Mesothelial cell of epicardium (in vitro differentiated cells): ENCODE measurements at places on chromosomes 3 and 15. TPM values are rescaled to one million over a fixed set of nuclear protein-coding genes. Genes with fewer than 3 reads are reported as not detected.

DNA sequence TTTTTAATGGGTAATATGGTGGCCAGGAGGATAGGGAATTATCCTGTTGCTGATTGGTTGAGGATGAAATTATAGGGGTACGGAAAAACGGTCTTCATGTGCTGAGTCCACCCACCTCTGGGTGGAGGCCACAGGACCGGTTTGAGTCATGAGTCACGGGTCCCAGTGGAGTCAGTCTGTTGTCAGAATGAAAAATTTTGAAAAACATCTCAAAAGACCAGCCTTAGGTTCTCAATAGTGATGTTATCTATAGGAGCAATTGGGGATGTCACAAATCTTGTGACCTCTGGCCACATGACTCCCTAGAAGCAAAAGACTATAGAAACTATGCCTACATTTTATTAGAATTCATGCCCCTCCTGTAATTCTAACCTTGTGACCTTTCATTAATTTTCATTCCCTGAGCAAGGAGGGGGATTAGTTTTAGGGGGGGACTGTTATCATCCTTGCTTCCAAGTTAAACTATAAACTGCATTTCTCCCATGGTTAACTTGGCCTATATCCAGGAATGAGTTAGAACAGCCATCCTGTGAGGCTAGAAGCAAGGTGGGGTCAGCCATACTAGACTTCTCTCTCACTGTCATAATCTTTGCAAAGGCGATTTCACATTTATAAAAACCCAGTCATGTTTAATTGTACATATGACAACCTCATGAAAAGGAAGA lies 101.2 kb downstream of the TCF12 start:
- no peaks in the 10 kb centered on the region for H3K27me3 ChIP-seq
- H3K27ac ChIP-seq: peak overlapping the region; percentile 72
- no peak overlapping the region for H3K4me3 ChIP-seq
- peaks cover 43% of the 10 kb centered on the region for H3K4me1 ChIP-seq
- H3K36me3 ChIP-seq: peaks cover 13% of the 10 kb centered on the region
- DNase-seq: no peak

Gene ZIC4
- total RNA-seq: not detected in 3 replicates

DNA sequence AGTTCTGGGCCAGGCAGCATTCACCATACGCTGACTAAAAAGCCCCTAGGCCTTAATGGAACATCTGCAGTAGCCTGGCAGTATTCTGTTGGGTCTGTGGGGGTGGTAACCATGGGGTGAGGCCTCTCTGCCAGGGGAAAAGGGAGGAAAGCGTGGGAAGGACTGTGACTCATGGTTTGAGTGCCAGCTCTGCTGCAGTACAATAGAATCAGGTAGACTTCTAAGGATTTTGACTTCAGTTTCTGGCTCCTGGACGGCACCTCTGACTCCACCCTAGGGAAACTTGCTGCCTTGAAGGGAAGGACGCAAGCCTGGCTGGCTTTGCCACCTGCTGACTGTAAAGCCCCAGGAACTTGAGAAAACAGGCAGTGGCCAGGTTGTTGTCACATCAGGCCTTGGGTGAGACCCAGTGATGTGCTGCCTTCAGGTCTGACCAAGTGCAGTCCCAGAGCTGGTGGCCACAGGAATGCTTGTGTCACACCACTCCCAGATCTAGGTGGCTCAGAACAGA lies 148.6 kb downstream of the SUCNR1 start:
- H3K4me1 ChIP-seq: peaks cover 10% of the 10 kb centered on the region
- no peak for DNase-seq
- no peak overlapping the region for H3K4me3 ChIP-seq

DNA sequence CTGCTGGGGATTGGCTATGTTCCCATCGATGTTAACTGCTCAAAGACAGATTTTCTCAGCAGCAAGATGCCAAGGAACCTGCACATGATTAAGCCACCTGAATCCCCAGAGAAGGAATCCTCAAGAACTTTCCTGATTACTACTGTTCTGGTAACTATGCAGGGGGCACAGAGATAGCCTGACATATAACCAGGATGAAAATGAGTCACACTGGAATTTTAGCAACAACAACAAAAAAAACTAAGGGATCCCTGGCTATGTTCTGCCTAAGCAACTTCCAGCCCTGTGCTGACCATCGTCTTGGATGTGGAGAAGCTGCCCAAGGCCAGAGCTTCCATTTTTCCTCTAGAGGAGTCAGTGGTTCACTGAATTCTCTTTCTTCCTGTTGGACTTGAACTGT lies 13.8 kb downstream of the RIOX2 start:
- peaks cover 18% of the 10 kb centered on the region for H3K36me3 ChIP-seq
- DNase-seq: no peak
- no peak overlapping the region for H3K27ac ChIP-seq

- H3K27me3 ChIP-seq: no peaks in the 10 kb centered on the region
- no peak overlapping the region for H3K27ac ChIP-seq
- no peaks in the 10 kb centered on the region for H3K36me3 ChIP-seq
These were observed 28.7 kb upstream of the SEMA6D start for GRCh38 chr15:47688573-47689086.

Gene EOGT
- total RNA-seq: 8.0 to 9.6 TPM (median 8.9 TPM) in 3 replicates

Gene TTC21A
- 10.2 to 12.7 TPM (median 12.3 TPM) in 3 replicates for total RNA-seq

Gene IL17RB
- 1.4 to 1.7 TPM (median 1.6 TPM) in 3 replicates for total RNA-seq

GRCh38 chr3:151096716-151097115 lies 11.3 kb downstream of the MED12L start:
- H3K27me3 ChIP-seq: no peaks in the 10 kb centered on the region
- no peak overlapping the region for H3K4me3 ChIP-seq
- H3K27ac ChIP-seq: no peak overlapping the region

DNA sequence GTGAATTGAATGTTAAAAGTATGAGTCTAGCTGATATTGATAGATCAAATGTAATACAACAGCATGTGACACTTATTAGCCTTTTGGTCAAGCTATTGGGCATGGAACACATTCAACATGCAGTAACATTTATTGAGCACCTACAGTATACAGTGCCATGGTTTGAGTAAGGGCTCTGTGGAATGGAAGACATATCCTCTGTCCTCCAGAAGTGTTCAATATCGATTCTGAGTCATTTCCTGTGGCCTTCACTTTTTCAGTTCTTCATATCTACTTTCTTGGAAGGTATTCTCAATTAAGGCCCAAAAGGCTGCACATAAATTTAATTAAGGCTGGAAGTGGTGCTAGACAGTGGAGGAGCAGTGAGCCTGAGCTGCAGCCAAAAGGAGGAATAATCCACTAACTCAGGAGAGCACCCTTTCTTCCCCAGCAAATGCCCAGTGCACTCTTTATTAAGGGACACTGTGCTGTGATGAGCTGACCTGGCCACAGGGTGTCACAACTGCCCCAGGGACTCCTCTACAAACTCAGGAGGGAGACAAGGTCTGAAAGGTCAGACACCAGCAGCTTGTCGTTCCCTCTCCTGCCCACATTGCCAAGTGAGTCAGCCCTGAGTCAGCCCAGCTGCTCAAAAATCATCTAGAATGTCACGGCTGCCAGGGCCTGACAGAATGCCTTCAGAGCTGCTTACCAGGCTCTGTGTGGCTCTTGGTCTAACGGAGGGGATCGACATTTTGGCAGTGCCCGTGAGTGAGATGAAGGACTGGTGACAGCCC lies 544.8 kb downstream of the AGBL1 start:
- peaks cover 35% of the 10 kb centered on the region for H3K4me1 ChIP-seq
- no peaks in the 10 kb centered on the region for H3K36me3 ChIP-seq
- H3K27ac ChIP-seq: no peak overlapping the region

DNA sequence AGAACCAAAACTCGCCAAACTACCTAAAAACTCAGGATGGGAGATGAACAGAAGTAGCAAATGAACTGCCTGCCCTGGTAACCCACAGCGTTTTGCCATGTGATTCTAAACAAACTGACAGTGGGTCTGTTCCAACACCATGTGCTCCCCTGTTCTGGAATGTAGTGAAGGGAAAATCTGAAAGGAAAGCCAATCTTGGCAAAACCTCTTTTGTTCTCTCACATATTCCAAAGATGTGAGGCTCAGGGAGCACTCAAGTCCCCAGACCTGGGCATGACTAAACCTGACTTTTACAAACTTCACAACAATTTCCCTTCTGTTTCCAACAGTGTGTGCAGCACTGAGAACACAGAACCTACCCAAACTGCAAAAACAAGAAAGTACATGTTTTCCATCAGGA lies 116.1 kb downstream of the IMPG2 start:
- H3K36me3 ChIP-seq: no peaks in the 10 kb centered on the region
- no peak overlapping the region for H3K4me3 ChIP-seq
- no peak overlapping the region for H3K27ac ChIP-seq
- DNase-seq: no peak
- peaks cover 45% of the 10 kb centered on the region for H3K4me1 ChIP-seq

Gene NEK10
- total RNA-seq: 0.84 to 1.3 TPM (median 1.2 TPM) in 3 replicates

DNA sequence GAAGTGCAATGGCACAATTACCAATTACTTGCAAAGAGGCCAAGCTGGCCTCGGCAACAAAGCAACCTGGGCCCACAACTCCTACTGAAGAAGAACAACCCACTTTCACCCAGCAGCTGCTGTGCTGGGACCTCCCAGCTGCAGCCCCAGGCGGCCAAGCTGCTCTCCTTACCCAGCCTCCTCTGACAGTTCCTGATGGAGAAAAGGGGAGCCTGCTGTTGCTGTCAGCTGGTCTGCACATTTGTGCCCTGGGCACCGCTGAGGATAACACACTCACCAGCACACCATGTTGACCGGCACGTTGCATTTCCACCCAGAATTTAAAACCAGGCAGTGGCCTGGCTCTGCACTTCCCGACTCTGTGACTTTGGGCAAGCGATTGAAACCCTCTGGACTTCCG lies 33.6 kb downstream of the SSUH2 start:
- no peaks in the 10 kb centered on the region for H3K36me3 ChIP-seq
- H3K27me3 ChIP-seq: no peaks in the 10 kb centered on the region
- no peak overlapping the region for H3K27ac ChIP-seq
- H3K4me1 ChIP-seq: peaks cover 10% of the 10 kb centered on the region
- no peak overlapping the region for H3K4me3 ChIP-seq
- DNase-seq: no peak

Gene A4GNT
- not detected in 3 replicates for total RNA-seq

DNA sequence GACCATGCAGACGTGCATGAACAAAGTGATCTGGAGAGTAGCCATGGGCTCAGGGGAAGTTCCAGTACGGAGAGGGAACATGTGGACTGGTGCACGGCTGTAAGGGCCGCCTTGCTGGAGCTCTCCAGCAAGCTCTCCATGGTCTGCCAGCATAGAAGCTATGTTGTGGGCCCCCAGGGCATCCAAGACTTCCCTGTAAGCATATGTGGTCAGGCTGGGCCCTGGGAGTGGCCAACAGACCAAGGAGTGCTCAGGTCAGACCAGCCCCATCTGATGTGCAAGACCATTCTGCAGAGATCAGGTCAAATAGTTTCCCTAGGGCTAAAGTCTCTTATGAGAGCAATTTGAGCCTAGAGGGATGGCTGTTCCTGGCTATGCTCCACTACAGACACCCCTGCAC lies 110.1 kb upstream of the DAZL start:
- no peak overlapping the region for H3K4me3 ChIP-seq
- H3K27ac ChIP-seq: no peak overlapping the region
- no peak for DNase-seq
- no peaks in the 10 kb centered on the region for H3K36me3 ChIP-seq
- no peaks in the 10 kb centered on the region for H3K27me3 ChIP-seq

DNA sequence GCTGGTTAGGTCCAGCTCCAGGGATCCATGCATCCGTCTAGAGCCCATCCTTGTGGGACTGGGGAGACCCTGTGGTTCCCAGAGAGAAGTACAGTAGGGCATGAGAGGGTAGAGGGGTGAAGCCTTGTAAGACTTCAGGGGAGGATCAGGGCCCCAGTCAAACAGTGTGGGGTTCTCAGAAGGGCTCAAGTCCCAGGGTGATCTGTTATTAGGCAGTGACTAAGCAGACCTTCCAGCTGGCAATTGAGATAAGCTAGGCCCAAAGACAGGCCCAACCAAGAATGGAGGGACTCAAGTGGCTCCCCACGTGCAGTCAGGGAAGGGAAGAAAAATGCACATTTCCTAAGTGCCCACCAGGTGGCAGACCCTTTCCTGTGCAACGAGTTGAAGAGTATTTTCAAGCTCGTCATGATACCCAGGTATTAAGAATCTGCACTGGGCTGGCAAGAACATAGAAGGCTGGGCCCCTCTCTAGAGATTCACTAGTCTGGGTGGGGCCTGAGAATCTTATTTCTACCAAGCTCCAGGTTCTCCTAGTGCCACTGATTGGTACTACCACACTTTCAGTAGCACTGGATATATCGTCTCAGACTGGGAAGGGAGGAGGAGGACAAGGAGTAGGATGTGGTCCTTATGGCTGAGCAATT lies 240.8 kb downstream of the NR1D2 start:
- DNase-seq: no peak
- no peak overlapping the region for H3K4me3 ChIP-seq
- H3K27me3 ChIP-seq: peaks cover 8% of the 10 kb centered on the region
- H3K4me1 ChIP-seq: peaks cover 11% of the 10 kb centered on the region

GRCh38 chr3:61559136-61559731 lies 2.1 kb upstream of the PTPRG start:
- DNase-seq: no peak
- H3K36me3 ChIP-seq: no peaks in the 10 kb centered on the region
- H3K4me3 ChIP-seq: peak overlapping the region; percentile 87
- H3K4me1 ChIP-seq: peaks cover 16% of the 10 kb centered on the region
- H3K27ac ChIP-seq: peak overlapping the region; percentile 97
- H3K27me3 ChIP-seq: peaks cover 11% of the 10 kb centered on the region

Gene BCL2A1
- 0.23 to 0.71 TPM (median 0.49 TPM) in 3 replicates for total RNA-seq

DNA sequence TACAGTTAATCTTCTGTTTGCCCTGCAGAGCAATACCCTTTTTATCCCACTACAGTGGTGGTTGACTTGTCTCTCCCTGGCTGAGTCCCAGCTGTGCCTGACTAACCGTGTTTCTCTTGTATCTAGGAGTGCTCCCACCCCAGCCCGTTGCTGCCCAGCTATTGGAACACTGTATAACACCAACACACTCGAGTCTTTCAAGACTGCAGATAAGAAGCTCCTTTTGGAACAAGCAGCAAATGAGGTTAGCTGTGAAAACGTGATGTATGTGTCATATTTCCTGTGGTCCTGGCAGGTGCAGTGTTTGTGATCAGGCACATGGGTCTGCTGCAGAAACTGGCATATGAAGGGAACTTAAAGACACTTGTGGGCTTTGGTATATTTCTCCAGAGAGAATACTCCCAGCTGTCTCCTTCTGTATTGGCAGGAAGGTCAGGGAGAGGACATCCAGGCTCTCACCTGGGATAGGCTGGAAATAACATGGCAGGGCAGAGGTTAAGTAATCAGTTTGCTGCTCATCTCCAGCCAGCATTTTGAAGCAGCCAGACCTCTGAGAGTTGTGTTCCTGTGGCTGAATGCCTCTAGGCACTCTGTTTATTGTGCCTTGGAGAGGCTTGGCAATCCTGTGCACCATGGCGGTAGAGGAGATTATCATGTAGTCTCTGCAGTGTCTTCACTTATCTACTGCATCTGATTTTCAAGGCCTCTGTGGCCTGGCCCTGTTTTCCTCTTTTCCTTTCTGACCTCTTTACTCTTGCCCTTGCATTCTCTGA lies 34.8 kb downstream of the ATG7 start:
- no peak for DNase-seq
- no peaks in the 10 kb centered on the region for H3K27me3 ChIP-seq
- H3K4me1 ChIP-seq: no peaks in the 10 kb centered on the region
- peaks cover 23% of the 10 kb centered on the region for H3K36me3 ChIP-seq
